NCI-H2227 treated with DMSO at 0.1 percent for 48 hours (cell line): ENCODE measurements at places on chromosomes 3 and 15.

DNA sequence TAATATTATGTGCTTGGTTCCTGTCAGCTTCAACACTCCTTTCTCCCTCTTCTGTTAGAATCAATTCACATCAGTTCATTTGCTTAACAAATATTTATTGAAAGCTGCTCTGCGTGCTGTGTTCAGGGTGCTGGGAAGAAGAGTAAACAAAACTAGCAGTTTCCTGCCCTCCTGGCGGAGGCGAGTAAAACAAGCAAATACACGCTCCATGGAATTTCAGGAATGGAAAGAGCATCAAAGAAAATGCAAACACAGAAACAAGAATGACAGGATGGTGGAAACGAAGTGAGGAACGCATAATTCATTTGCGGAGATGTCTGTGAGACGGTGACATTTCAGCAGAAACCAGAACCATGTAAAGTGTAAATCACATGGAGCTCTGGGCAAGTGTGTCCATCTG, 49.4 kb upstream of the SPTSSB start:
- DNase-seq: no peak

DNA sequence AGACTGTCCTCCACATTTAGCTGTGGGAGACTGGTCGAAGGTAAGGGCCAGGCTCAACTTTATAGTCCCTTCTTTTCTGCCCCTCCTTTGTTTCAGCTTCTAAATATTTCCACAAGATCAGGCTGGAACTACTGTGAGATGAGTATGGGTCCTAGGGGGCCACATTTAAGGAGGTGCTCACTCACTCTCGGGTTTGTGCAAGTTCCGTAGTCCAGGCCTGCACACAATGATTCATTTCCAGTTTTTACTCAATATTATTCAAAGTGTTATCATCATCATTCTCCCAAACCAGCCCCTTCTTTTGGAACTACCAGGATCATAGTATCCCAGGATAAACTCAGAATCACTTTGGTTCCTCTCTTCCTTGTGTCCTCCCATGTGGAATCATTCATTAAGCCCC, 289.1 kb downstream of the ADAMTSL3 start:
- DNase-seq: no peak

GRCh38 chr3:25885544-25885943, 95.7 kb downstream of the OXSM start:
- no peak for DNase-seq

DNA sequence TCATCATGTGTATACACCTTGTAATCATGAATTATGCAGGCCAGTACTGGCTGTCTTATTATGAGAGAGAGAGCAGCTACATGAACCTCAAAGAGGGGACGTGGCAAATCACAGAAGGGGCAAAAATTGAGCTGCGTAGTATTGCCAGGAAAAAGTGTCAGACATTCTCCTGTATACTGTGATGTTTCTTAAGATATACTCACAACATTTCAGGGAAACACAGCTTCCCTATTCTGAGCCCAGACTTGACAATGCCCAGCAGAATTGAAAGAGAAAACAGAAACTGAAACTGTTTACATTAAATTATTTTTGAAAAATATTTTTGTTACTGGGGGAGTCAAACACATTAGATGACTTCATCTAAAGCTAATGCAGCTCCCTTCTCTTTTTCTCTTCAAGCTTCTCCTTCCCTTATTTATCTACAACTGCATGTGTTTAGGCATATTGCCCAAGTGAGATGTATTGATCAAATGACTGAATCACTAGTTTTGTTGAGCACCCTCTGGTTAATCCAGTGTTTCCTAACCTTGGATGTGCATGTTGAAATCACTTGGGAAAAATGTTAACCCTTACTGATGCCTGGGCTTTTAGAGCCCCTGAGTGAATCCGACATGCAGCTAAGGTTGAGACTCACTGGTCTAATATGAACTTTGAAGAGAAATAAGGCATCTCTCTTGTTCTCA, 39.5 kb downstream of the CADPS start:
- no peak for DNase-seq
